CD4-positive, alpha-beta T cell treated with Interleukin-12 subunit alpha and Interleukin-12 subunit beta, for 1 hour (primary cell): ENCODE measurements at places on chromosomes 3 and 15.

GRCh38 chr3:62453448-62453847 is 80.1 kb upstream of the FEZF2 start:
- no peak for DNase-seq

GRCh38 chr15:101143321-101143720 is 108.5 kb downstream of the CHSY1 start:
- DNase-seq, result no peak

GRCh38 chr3:115363071-115363470 is 216.0 kb upstream of the ZBTB20 start:
- no peak for DNase-seq

DNA sequence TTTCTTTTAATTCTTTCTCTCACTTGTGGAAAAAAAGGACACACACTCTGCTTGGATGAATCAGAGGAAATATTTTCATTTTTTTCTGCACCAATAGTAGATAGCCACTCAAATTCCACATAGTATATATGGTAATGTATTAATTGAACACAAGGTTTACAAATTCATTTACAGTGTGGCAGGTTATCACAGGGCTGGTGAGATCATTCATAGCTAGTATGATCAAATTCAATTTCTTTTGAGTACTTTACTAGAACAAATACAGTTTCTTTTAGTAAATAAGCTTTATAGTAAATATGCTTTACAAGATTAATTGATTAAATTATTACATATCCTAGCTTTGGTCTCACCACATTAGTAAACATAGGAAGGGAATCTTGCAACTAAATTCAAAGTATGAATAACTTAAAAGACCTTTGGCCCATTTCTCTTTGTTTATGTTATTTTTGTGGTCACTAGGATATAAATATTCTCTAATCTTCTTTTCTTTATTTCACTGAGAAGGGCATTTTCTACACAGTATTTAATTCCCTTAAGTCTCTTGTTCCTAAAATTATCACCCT is 40.1 kb upstream of the PARP14 start:
- DNase-seq, result no peak

- no peak for DNase-seq
Measured at GRCh38 chr15:62163397-62164013, 1.6 kb downstream of the C2CD4B start.

GRCh38 chr3:190701096-190701532 is 161.4 kb downstream of the GMNC start:
- no peak for DNase-seq

DNA sequence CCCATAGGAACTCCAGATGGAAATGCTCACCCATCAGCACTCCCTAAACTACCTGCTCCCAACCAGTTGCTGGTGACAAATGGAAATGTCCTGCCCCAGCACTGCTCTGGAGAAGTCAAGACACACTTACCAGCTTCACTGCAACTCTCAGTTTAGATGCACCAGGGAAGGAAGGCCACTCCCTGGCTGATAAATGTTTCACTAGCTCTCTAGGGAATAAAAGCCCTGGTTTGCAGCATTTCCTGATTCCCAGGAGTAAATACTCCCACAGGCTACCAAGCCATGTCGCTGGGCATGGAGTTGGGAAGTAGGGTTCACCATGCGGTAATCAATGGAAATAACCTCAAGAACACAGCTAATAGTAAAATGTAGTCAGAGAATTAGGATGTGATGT is 112.0 kb upstream of the NEO1 start:
- DNase-seq, result no peak

DNA sequence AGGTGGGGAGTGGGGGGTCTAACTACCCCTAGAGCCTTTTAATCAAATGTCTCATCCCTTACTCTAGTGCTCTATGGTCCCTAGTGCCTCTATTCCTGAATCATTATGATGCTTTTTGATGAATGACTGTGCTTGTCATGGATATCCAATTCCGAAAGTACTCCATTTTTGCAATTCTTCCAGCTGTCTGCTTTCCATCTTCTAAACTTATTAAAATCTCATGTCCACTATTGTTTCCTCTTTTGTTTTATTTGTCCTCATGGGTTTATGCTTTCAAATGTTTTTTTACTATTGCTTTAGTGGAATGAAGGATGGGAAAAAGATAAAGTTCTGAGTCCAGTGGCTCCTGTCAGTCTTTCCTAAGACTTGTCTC is 77.2 kb upstream of the KCNMB2 start:
- no peak for DNase-seq

DNA sequence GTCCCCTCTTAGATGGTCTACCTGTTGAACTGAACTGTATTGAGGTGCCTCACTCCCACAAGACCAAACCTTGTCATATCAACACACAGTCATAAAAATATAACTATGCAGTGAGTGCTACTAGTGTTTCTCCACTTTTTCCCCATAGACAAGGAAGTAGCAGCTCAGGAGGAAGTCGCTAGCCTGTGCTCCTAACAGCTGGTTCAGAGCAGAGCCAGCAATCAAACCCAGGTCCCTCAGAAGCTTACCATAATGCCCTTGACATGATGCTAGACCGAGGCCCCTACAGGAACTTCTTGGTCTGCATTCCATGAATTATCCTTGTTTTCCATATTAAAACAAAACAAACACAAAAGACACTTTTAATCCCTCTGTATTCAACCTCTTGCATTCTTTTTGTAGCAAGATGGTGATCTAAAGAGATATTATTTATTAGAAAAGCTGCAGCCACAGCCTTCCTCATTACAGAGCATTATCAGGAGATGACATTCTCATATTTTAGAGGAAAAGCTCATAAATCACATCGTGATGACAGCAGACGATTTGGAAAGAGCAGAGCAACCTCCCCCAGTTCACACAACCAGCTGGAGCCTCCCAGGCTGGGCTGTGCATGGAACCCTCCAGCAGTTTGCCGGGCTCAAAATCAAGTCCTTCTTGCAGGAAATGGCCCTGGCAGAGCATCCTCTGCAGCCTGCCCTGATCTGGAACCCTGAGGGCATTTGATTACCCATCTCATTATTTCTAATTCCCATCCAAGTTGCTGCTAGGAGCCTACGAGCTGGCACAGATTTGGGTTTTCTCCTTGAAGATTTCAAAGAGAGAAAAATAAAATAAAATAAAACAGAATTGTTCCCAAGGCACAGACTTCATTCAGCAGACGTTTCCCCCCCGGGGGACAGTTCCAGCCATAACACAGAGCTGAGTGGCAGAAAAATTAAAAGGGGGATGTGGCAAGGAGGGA is 118.8 kb downstream of the SRGAP3 start:
- no peak for DNase-seq

DNA sequence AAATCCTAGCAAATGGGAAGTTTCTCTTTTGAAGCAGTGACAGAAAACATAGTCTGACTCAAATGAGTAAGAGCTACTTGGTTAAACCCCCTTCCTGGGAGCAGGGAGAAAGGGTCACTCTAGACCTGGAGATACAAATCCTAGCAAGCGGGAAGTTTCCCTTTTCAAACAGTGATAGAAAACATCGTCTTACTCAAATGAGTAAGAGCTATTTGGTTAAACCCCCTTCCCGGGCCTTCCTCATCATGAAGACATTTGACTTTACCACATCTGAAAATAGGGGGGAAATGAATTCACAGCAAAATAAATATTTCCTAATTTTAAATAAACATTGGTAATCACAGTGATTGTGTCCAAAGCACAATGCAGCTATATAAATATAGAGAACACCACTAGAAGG is 79.2 kb downstream of the FOXB1 start:
- DNase-seq, result no peak

- no peak for DNase-seq
Measured at GRCh38 chr3:177735431-177735830, 538.1 kb upstream of the TBL1XR1 start.

GRCh38 chr15:52289629-52290081 is 5.9 kb downstream of the MYO5C start:
- no peak for DNase-seq

DNA sequence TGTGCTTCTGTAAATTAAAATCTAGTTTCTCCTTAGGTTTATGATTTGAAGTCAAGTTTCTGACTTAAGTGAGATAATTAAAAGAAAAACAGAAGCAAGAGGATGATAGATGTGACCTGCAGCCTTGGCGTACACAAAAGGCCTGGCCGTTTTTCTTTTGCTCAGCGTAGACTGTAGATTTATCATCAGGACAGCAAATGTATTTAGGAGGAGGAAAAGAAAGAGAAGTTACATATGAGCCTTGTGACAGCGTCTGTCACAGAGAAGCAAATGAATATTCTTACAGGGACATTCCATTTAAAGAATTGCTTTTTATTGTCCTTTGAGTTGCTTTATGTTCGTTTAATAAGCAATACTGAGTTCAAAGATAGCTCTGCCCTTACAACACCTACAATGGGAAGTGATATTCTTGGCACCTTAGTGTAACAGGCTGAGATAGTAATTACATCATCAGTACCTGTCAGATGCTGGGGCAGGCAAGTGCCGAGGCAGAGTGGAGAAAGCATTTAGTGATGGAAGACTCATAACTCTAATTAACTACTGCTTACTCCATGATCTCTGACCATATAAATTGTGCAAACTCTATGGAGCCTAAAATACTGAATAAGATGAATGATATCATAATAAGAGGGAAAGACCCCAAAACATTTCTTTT is 311.5 kb downstream of the MFSD1 start:
- DNase-seq, result no peak

DNA sequence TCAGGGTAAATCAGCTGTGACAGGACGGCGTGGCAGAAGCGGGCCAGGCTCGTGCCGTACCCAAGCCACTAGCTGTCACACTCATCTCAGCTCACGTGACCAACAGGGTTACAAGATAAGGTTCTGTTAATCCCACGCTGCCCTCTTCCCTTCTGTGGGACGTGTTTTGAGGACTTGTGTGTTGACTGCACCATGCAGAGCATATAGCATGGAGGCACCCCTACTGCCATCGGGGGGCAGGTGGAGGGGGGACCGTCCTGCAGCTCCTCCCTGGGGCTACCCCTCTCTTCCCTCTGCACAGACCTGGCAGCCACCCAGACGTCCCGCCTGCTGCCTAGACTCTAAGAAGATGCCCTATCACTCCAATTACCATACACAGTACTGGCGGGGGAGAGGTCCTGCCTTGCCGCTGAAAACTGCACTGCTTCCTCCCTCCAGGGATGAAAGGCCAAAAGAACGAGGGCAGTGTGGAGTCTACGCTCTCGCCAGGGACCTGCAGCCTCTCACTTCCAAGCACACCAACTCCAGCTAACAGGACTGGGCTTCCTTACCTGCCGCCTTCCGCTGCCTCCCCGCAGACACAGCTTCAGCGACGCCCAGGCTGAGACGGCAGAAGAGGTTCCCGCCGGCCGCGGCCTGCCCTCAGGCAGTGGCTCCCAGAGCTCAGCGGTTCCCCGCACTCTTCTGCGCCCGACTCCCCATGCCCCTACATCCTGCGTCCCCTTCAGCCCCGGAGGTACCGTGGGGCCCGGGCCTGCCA is at the start of gene TNK2:
Gene TNK2, minus strand, starts transcription at position 618 of the 760 bp plus-strand sequence. CDS start 19,963 bp downstream, outside the sequence.
- DNase-seq, result peak; percentile 65

DNA sequence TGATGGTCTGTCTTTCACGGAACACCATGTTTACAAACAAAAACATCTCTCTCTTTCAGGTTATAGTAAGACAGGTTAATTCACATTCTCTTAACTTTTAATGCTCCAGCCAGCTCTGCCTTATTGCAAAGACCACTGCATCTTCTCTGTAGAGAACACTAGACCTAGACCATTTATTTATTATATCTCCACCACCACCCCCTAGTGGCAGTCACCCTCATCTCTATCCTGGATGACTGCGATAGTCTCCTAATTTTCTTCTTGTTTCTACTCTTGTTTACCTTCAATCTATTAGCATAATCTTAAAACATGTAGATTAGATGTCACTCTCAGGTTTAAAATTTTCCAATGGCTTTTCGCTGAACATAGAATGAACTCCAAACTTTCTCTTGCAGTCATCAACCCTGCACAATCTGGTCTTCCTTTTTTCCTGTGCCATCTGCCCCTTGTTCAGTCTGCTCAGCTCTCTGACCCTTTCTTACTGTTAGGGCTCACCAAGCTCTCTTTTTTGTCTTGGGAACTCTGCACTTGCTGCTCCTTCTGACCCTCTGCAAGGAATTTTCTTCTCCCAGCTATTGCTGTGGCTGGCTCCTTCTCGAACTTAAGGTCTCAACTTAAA is 155.6 kb downstream of the SQOR start:
- peak; percentile 1 for DNase-seq

DNA sequence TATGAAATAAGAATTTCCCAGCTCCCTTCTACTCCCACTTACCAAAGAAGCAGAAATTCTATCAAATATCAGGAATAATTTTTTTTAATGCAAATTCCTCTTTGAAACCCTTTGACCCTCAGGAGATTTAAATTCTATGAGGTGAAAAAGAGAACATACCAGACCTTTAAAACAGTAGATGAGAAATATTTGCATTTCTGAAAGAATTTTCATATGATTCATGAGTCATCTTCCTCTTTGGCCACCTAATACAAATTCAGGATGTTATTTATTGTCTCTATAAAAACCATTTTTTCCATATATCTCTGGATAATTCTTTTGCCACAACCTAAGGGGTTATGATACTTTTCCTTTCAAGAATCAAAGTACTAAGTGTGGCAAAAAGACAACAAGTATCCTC is 67.3 kb upstream of the ST3GAL6 start:
- no peak for DNase-seq

DNA sequence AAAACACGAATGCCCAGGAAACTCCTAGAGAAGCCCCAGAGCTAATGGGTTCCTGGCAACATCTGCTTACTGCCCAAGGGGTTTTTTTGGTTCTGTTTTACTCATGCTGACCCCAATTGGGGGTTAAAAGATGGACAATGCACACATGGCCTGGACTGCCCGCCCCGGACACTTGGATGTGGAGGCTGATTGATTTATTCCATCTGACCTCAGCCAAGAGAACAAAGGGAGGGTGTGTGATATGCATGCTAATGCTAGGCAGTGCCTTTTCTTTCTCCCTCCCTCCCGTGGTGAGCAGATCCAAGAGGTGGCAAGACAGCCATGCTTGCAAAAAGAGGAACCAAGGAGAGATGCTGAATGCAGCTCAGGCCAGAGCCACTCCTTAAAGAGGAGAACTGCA is 3.3 kb upstream of the LRTM1 start:
- DNase-seq, result no peak

DNA sequence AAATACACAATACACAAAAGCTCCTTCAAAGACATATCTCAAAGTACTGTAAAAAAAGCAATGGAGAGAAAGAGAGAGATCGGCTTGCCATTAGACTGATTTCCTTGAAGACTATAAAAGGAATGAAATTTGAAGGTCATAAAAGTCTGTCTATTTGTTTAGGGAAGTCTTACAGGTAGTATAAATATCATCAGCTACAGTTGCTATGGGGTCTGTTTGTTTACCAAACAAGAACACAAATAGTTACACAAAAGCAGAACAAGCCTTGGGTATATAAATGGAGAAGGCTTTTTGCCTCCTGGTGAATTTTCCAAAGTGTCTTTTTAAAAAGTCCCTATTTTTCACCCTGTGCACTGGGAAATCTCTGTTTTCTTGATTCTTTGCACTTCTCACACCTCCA is 552.3 kb downstream of the FOXP1 start:
- no peak for DNase-seq

- no peak for DNase-seq
Measured at GRCh38 chr15:42063122-42063848, 31.1 kb downstream of the PLA2G4D start.
